ENCODE measurements at places on chromosomes 2 and 18.

DNA sequence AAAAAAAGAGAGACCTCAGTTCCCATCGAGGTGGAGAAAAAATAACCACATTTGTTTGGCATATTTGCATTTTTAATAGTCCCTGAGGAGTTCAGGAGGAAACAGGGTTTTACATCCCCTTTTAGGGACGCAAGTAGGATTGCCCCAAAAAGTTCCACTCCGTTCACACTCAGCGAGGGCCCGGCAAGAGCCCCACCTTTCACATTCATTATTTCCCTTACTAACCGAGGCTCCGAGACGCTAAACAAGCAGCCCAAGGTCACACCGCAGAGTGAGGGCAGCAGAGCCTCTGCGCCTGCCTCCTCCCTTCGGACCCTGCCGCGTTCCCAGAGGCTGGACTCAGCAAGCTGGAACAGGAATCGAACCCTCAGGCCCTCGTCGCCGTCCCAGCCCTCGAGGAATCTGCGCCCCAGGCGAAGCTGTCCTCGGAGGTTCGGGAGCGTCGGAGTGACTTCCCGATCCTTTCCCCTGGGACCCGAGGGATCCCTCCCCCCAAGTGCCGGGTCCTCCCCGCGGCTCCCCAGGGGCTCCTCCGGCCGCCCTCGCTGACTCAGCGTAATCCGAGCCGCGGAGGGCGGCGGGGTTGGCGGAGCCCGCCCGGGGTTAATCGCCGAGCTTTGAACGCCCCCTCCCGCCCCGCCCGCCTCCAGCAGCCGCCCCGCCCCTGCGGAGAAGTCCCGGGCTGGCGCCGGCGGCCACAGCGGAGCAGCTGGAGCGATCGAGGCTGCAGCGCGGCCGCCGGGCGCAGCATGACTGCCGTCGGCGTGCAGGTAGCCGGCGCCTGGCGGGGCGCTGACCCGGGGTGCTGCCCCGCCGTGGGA is at the start of gene TMEM37:
TSS of gene TMEM37 (plus strand) at position 700 of the 821 bp plus-strand sequence. CDS start at position 750, 50 bp downstream.
- peak within 1 kb of the TSS; percentile 52 for H3K4me3 ChIP-seq
- no peak within 1 kb of the TSS for H3K27ac ChIP-seq
- no peak for DNase-seq
- H3K36me3 ChIP-seq = no peaks in the 10 kb centered on the region
- peaks cover 73% of the 10 kb centered on the region for H3K27me3 ChIP-seq

GRCh38 chr2:155372969-155373368 is 674.5 kb downstream of the KCNJ3 start:
- no peak overlapping the region for H3K4me3 ChIP-seq
- no peak overlapping the region for H3K27ac ChIP-seq
- peaks cover 7% of the 10 kb centered on the region for H3K4me1 ChIP-seq
- no peaks in the 10 kb centered on the region for H3K36me3 ChIP-seq
- no peak for DNase-seq

DNA sequence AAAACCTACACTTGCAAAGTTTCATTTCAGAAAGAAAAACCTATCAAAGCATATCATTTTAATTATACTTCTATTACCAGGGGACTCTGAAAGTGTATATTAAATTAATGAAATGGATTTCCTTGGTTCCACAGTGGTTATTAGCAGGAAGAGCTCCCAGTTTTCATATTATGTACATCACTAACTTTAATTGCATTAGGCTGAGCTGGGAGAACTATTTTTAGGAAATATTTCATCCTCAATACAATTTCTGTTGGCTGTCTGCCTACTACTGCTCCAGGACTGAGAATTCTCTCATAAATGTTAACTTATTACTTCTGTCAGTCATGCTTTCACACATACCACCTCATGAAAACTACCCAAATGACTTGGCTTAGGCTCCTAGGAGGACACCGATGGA is 301.4 kb downstream of the CMPK2 start:
- no peak overlapping the region for H3K4me3 ChIP-seq
- H3K27ac ChIP-seq = no peak overlapping the region
- no peak for DNase-seq
- peaks cover 2% of the 10 kb centered on the region for H3K27me3 ChIP-seq
- H3K4me1 ChIP-seq = no peaks in the 10 kb centered on the region
- H3K36me3 ChIP-seq = no peaks in the 10 kb centered on the region

DNA sequence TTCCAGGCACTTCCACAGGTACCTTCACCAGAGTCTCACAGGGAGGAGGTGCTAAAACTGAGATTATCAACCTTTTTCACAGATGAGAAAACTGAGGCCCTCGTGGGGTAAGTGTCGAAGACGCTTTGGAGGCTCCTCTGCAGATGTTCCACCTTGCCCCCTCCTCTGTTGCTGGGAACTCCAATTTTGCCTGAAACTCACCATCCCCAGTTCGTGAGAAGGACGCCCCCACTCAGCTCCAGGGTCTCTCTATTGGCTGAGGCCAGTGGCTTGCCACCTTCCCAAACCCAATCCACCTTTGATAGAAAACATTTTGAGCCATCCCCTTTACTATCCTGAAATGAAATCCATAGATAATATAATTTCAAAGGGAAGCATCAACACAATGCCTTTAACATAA is 109.1 kb downstream of the CYP26B1 start:
- H3K4me1 ChIP-seq = no peaks in the 10 kb centered on the region
- no peak overlapping the region for H3K4me3 ChIP-seq
- H3K27me3 ChIP-seq = no peaks in the 10 kb centered on the region
- H3K27ac ChIP-seq = no peak overlapping the region
- DNase-seq = no peak

GRCh38 chr2:187577310-187577709 is 23.1 kb upstream of the TFPI start:
- no peak overlapping the region for H3K27ac ChIP-seq
- H3K4me1 ChIP-seq = peaks cover 7% of the 10 kb centered on the region
- no peaks in the 10 kb centered on the region for H3K27me3 ChIP-seq
- H3K36me3 ChIP-seq = no peaks in the 10 kb centered on the region
- no peak for DNase-seq

DNA sequence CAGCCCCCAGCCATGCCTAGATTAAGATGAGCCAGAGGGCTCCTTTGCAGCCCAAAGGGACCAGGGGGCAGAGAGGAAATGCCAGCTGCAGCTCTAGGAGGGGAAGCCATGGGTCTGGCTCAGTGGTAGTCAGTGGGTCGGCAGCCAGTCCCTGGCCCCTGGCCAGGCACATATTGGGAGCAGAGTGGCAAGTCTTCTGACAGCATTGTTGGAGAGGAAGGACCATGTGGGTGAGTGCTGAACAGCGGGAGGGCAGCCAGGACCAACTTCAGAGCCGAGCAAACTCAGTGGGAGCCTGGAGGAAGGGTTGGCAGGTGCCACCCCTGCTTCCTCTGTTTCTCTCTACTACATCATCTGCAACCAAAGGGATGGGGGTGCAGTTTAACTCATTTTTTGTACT is 140.5 kb upstream of the PELI1 start:
- H3K4me3 ChIP-seq = no peak overlapping the region
- H3K36me3 ChIP-seq = no peaks in the 10 kb centered on the region
- no peak for DNase-seq
- no peaks in the 10 kb centered on the region for H3K4me1 ChIP-seq

DNA sequence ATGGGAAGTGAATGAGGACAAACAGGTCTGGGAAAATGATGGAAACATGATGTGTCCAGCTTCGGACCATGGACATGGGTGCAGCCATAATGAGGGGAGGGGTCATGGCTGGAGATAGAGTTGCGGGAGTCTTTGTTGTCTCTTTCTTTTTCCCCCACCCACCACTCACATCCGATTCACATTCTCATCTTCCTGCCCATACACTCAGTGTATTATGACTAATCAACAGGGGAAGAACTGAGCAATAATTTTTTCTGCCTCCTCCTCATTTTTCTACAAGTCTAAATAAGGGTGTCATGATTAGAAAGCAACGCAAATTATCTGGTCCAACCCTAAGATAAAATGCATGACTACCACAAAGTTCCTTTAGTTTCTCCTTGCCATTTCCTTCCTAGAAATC is 5.7 kb upstream of the SERPINB2 start:
- H3K4me1 ChIP-seq = peaks cover 23% of the 10 kb centered on the region
- H3K4me3 ChIP-seq = no peak overlapping the region
- no peak for DNase-seq
- H3K36me3 ChIP-seq = no peaks in the 10 kb centered on the region

DNA sequence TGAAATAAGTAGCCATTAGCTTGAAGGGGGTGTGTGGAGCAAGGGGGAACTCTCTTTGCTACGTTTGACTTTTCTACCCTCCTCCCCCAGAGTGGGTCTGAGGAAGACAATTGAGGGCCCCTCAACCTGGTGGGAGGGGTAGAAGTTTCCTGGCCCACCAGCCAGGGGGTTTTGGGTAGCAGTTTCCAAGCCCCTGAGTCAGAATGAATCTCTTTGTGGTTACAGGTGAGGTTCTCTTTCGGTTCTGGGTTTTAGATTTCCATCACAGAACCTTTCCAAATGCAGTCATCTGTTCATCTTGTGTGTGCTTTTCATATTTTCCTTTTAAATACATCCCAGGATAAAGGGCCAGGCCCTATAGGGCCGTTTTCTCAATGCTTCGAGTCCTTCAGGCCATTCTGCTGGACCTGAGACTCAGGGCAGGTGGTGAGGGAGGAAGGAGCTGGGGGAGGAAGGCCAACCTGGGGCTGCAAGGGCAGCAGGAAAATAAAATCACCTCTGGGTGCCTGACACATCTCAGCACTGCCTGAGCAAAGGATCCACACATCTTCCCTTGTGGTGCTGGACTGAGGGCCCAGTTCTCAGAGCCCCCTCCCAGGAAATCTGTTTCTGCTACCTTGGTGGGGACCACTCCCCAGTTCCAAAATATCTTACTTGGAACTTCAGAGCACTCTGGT is 4.7 kb downstream of the LBH start:
- H3K4me1 ChIP-seq = peaks cover 82% of the 10 kb centered on the region
- H3K27me3 ChIP-seq = no peaks in the 10 kb centered on the region
- peaks cover 78% of the 10 kb centered on the region for H3K36me3 ChIP-seq
- peak overlapping the region; percentile 96 for H3K27ac ChIP-seq
- DNase-seq = peak; percentile 74
- H3K4me3 ChIP-seq = peak overlapping the region; percentile 75

GRCh38 chr2:188884517-188884916 is 89.7 kb upstream of the COL3A1 start:
- no peak for DNase-seq
- no peak overlapping the region for H3K4me3 ChIP-seq
- no peaks in the 10 kb centered on the region for H3K27me3 ChIP-seq
- no peaks in the 10 kb centered on the region for H3K4me1 ChIP-seq
- no peaks in the 10 kb centered on the region for H3K36me3 ChIP-seq

DNA sequence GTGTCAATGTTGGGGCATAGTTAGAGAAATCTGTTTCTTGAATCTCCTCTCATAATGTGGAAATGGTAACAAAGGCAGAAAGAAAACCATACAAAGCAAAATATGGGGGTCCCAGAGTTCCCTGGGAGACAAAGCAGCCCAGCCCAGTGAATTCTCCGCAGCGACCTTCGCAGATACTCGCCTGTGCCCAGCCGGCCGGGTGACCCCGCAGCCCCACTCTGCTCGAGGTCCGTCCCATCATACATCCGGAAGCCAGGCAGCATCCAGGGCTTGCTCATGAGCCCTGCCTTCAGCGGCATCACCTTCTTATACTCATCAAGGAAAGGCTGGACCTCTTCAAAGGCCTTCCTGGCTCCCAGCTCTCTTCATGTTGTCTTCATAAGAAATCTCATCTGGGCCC is 774.8 kb upstream of the ID2 start:
- no peak overlapping the region for H3K4me3 ChIP-seq
- no peaks in the 10 kb centered on the region for H3K27me3 ChIP-seq
- H3K36me3 ChIP-seq = no peaks in the 10 kb centered on the region
- no peak for DNase-seq

GRCh38 chr18:46222710-46223360 is 118.7 kb downstream of the HAUS1 start:
- no peaks in the 10 kb centered on the region for H3K27me3 ChIP-seq
- H3K4me3 ChIP-seq = peak overlapping the region; percentile 42
- peaks cover 59% of the 10 kb centered on the region for H3K36me3 ChIP-seq
- peaks cover 73% of the 10 kb centered on the region for H3K4me1 ChIP-seq
- H3K27ac ChIP-seq = peak overlapping the region; percentile 83
